ENCODE measurements at places on chromosomes 6 and 20.

DNA sequence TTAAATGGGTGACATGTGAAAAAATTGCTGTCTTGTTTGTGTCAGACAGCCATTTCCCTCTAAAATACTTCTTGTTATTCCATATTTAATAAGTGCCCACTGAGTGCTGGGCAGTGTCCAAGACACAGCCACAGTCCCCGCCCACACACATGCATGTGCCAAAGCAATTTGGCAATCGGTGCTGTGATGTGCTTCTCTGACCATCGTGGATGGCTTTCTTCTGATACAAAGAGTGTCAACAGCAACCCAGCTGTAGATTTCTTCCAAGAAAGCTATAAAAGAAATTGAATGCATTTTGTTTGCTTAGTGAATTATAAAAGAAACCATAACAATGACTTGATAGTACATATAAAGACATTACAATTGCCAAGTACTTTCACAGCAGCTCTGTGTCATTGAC is 140.5 kb upstream of the ATXN1 start:
- DNase-seq: no peak

DNA sequence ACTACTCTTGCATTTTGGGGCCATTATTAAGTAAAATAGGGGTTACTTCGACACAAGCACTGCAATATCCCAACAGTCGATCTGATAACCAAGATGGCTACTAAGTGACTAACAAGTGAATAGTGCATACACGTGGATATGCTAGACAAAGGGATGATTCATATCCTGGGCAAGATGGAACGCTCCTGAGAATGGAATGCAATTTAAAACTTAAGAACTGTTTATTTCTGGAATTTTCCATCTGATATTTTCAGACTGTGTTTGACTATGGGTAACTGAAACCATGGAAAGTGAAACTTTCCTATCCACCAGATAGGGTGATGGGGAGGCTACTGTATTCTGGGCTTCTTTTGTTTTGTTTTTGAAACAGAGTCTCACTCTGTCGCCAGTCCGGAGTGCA is 66.5 kb downstream of the ILRUN start:
- no peak for DNase-seq

- DNase-seq: no peak
Observed at GRCh38 chr6:7697820-7698623, 27.9 kb upstream of the BMP6 start.

- DNase-seq: no peak
Observed at GRCh38 chr20:37205130-37205529, 25.8 kb upstream of the MROH8 start.

DNA sequence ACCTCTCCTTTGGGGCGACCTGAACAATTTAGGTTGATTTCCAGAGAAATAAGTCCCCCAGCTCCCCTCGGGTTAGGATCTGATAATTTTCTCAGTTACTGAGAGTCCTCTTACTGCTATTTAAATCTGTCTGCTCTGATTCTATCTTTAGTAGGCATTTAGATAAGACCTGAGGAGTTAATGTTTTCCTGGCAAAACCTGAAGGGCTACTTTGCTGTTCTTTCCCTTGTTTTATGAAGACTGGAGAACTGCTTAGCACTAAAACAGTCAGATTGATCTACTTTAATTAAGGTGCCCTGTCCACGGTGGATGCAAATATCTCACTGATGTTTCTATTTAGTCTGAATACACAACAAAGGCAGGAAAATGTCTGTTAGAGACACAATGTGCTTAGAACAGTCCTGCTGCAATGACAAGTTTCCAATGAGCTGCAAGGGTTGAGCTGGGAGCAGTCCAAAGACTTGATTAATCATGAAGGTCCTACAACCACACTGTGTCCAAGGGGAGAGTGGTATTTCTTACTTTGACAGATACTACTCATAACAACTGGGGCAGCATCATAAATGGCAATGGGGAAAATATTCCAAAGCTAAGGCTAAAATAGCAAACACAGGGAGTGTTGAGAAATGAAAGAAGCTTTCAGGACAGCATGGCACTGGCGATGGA is 15.7 kb downstream of the ADTRP start:
- DNase-seq: no peak

- DNase-seq: no peak
Observed at GRCh38 chr20:30513050-30513628, 744.3 kb upstream of the DEFB115 start.

- no peak for DNase-seq
Observed at GRCh38 chr20:44334306-44334705, 2.5 kb upstream of the R3HDML start.

- no peak for DNase-seq
Observed at GRCh38 chr20:50675671-50676376, 15.5 kb downstream of the RIPOR3 start.

DNA sequence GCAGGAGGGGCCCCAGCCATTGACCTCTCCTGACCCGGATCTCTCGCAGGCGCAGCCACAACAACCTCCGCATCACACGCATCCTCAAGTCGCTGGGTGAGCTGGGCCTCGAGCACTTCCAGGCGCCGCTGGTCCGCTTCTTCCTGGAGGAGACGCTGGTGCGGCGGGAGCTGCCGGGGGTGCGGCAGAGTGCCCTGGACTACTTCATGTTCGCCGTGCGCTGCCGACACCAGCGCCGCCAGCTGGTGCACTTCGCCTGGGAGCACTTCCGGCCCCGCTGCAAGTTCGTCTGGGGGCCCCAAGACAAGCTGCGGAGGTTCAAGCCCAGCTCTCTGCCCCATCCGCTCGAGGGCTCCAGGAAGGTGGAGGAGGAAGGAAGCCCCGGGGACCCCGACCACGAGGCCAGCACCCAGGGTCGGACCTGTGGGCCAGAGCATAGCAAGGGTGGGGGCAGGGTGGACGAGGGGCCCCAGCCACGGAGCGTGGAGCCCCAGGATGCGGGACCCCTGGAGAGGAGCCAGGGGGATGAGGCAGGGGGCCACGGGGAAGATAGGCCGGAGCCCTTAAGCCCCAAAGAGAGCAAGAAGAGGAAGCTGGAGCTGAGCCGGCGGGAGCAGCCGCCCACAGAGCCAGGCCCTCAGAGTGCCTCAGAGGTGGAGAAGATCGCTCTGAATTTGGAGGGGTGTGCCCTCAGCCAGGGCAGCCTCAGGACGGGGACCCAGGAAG is 4.5 kb upstream of the COL9A3 start:
- no peak for DNase-seq

- DNase-seq: no peak
Observed at GRCh38 chr6:29295623-29296022, 5.9 kb upstream of the OR14J1 start.

GRCh38 chr20:41279546-41280225 is 37.8 kb downstream of the ZHX3 start:
- no peak for DNase-seq

DNA sequence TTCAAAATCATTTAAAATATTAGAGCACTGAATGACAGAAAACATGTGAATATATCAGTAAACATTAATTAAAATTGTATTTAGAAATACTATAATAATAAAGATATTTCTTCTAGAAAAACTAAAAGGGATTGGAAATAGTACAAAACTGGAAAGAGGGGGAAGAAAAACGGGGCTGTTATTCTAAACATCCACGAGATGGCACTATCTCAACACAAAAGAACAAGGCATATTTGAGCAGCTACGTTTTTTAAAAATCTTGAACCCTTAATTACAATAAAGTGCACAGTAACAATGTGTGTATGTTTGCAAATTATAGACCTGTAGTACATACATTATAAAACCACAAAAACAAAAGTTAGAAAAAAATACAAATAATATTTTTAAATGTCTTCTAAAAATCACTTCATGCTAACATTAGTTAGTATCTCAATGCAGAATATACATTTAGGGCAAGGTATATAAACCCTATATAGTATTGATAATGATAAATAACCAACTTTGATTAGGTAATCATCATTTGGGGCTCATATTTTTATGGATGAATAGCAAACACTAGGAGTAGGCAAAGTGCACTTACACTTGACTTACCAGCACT is 42.5 kb upstream of the PNISR start:
- no peak for DNase-seq

DNA sequence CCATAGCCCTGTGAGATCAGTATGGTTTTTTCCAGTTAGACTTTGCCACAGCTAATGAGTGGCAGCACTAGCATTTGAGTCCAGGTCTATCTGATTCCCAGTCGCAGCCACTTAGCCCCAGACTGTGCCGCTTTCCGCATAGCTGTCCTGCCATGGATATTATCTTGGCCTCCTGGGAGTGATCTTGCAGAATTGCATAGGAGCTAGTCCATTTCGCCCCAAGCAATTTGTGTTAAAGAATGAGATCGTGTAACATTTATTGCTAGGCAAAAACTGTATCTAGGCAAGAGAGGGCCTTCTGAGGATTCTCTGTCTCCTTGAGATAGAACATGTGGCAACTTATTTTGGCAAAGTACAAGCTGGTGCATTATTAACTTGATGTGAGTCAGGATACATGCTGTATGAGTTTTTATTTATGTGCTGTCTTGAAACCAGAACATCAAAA is 74.2 kb downstream of the EZR start:
- no peak for DNase-seq

DNA sequence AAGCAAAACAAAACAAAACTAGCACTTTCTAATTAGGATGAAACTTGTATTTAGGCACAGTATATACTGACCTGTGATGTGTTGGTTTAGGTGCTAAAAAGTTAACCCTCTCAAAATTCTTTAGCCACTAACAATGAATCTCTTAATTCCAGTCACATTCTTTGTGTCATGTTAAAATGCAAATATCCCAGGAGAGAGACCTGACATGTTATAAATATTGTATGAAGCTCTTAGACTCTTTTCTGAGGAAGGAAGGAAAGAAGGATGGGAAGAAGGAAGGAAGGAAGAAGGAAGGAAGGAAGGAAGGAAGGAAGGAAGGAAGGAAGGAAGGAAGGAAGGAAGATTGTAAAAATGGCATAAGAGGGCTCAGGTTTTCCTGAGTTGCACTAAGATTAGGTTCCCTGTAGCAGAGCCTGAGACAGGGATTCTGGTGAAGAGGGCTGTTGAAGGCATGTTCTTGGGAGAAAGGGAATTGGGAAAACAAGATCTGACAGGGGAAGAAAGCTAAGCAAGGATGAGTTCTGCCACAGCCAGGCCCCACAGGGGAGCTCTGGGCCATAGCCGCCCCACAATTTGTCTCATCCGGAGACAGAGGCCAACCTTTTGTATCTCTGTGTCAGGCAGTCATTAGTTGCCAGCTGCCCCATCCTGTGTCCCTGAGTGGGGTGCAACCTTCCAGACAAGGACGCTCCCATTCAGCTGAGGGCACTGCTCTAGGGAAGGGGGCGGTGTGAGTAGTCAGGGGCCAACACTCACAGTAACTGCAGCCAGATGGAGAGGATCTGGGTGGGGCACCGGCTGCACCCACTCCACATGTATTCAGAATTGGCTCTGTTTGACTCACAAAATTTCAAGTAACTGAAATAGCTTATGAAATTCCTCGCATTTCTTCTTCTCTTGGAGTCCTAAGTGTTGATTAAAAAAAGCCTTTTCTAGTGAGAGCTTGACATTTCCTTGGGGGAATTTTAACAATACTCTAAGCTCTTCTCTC is 189.3 kb upstream of the ARG1 start:
- no peak for DNase-seq

GRCh38 chr6:159002432-159003155 is 2.6 kb upstream of the RSPH3 start:
- no peak for DNase-seq

GRCh38 chr6:158413814-158414565 is 101.7 kb downstream of the TULP4 start:
- DNase-seq: no peak

DNA sequence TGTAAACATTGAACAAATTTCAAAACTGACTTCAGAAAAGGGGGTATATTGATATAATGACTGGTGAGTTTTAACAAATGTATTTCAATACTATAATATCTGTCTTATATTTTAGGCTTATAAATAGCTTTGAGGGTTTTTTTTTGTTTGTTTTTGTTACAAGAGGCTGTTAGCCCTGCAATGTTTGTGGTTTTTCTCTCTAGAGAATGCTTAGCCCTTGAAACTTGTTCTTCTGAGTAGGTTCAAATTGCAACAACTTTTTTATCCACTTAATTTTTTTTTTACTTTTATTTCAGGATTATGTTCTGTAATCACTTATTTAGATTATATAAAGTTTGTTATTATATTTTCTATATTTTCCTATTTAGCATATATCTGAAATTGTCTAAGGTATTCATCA is 333.2 kb downstream of the RIMS1 start:
- DNase-seq: no peak

DNA sequence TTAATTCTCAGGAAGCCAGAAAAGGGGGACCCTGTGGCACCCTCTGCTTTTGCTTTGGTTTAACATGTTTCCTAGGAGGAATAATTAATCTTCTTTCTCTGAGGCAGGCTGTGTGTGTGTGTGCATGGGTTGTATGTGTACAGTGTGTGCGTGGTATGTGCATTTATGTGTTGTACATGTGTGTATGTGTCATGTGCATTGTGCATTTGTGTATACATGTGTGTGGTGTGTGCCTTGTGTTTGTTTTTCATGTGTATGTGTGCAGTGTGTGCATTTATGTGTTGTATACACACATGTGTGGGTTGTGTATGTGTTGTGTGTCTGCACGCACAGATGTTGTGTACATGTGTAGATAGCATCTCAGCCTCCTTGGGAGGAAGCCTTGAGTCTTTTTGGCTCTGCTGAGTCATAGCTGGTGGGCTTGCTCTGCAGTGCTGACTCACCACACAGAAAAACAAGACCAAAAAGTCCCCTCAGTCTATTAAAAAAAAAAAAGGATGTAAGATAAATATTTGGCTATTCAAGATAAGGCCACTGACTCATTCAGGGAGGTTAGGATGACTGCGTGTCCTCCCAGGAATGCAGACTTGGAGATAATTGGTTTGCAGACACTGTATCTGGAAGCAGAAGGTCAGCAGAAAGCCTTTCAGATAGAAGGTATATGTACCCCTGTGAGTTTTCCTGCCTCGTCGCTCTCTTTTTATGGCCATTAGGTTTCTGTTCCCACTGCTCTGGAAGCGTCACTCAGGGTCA is 58.6 kb downstream of the SYNJ2 start:
- DNase-seq: no peak

- DNase-seq: no peak
Observed at GRCh38 chr20:51175724-51176123, 152.8 kb upstream of the KCNG1 start.

DNA sequence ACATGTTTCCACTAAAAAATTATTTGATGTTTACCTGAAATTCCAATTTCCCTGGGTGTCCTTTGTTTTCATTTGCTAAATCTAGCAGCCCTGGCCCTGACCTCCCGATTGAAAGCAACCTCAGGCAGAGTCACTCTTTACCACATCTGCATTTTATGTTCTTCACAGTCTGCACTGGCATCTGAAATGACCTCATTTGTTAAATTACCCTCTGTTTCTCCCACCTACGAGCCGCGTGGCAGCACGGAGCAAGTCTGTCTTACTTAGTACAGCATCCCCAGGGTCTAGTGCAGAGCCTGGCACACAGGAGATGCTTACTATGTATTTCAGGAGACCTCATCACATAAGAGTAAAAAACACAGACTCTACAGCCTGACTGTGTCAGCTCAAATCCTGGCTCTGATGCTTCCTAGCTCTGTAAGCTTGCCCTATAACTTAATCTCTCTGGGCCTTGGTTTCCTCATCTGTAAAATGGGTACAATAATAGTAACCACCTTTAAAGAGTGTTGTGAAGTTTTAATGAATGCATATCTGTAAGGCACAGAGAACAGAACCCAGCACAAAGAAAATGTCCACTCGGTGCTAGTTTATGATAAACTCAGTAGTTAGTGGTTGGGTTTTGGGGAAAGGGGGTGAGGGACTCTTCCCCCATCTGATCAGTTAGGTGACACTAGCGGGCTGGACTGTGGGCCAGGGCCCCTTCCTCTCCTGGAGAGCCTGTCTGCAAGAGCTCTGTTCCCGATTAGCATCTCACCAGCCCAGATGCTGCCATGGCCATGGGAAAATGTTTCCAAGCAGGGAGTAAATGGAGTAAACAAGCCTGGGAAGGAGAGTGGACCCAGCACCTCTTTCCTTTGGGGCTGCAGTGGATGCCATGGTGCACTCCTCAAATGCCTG is 88.2 kb downstream of the PREX1 start:
- DNase-seq: no peak

GRCh38 chr6:35392111-35392702 is 49.8 kb downstream of the PPARD start:
- no peak for DNase-seq

All from vagina (tissue), 2 donors.